CD4-positive, alpha-beta memory T cell (primary cell): ENCODE measurements at places on chromosomes 2 and 18.

- no peak for DNase-seq
Measured at GRCh38 chr2:220446106-220446712, 818.8 kb downstream of the SLC4A3 start.

- no peak for DNase-seq
Measured at GRCh38 chr18:48029296-48029986, 99.0 kb upstream of the SMAD2 start.

DNA sequence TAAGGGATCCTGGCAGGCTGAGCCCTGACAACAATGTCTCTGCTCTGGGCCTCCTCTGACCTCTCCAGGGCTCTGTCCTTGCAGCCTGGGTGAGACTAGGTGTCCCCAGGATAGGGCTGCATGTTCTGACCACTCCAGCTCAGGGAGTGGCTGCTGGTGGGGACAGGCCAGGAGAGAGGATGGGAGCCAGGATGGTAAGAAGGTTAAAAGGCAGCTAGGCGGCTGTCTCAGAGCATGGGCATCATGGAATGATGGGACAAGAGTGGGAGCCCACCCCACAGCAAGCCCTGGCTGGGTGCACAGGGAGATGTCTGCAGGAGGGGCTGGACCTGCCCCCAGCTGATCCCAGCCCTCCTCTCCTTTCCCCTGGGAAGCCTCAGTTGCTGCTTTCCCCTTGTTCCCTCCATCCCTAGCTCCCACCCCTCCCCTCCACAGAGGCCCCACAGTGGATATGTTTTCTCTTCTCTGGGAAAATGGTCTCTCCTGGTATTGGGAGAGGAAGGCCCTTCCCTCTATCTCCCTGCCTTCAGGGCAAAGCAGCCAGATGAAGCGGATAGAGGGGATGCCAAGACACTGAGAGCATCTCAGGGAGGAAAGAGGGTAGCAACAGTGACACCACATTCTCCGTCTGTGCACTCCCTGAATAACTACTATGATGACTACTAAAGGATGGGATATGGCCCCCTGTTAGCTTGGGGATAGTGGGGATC lies 334.3 kb downstream of the DYSF start:
- DNase-seq, result no peak

DNA sequence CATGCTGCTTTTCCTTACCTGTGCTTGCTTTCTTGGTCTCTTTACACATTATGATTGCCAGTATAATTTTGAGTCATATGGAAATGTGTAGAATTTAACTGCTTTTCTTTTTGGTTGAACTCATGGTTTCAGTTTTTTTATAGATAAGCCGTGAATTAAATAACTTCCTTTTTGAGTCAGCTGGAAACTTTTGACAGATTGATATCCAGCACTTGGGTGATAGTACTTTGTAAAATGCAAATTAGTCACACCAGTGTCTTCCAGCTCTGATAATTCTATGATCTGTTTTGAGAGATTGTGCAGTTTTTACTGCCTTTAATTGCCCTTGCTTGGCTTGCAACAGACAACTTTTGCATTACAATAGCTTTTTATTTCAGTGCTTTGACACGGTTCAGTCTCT lies 86.4 kb downstream of the NCOA1 start:
- DNase-seq, result no peak

GRCh38 chr2:55948176-55948923 lies 24.8 kb upstream of the EFEMP1 start:
- no peak for DNase-seq

DNA sequence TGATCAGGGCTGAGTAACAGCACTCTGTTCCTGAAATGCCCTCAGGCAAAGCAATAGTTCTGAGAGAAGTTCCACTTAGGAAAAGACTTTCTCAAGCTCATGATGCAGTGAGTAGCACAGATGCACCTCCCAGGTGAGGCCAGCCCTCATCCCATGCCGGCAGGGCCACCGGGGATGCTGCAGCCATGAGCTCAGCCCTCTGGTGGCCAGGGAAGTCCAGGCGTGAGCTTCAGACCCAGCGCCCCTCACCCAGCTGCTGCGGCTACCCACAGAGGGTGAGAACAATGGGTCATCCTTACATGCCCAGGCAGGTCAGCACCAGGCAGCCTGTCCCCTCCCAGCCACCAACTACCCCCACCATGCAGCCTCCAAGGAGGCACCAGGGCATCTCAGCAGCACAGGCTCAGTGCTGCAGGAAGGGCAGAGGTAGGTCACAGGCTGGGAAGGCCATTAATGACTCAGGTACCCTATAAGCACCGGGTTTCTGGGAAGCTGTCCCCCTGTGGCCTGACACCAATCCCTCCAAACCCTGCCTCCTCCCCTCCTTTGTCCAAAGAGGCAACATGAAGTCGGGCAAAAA lies 50.6 kb downstream of the TTC32 start:
- no peak for DNase-seq

DNA sequence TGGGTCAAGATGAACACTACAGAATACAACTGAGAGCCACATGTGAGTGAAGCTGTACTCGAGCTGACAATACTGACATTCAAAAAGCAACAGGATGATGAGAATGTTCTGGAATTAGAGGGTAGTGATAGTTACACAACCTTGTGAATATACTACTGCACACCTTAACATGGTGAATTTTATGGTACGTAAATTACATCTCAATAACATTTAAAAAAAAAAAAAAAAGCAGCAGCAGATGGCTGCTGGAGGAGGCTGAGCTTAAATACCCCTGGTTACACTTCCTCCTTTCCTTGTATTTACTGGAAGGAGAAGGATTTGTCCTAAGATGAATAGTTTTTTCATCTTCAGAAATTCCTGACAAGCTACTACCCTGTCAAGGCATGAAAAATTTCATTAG lies 45.5 kb upstream of the CYP1B1 start:
- no peak for DNase-seq

DNA sequence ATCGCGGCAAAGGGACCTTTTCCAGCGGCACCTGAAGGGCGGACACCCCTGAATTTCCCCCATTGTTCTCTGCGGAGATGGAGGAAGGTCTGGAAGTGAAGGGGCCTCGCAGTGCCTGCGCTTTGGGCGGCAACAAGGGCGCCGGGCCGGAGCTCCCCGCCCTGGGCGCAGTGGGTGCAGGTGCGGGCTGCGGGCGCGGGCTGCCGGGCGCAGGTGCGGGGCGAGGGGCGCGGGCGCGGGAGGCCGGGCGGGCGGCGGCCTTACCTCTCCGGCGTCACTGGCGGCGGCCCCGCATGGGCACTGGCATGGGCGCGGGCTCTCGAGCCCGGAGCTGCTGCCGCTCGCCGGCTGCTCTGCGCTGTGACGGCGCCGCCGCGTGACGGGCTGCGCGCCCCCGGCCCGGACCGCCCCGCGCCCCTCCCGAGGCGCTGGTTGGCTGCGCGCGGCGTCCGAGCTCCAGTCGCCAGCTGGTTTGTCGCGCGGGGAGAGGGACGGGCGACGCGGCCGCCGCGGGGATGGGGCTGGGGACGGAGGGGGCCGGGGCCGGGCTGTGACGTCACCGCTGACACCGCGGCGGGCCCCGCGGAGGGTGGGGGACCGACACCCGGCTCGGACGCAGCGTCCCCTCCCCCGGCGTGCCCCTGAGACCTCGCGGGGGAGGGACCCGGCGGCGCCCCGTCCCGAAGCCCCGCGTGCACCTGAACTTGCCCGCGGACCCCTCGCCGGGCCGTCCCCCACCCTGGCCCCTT lies at the start of gene KIF1A:
KIF1A (minus strand) TSS at position 362 of the 749 bp plus-strand sequence. CDS start 22,467 bp downstream, outside the sequence.
- DNase-seq, result no peak

- no peak for DNase-seq
Measured at GRCh38 chr18:42649331-42650035, 466.0 kb downstream of the RIT2 start.

GRCh38 chr18:36595046-36595817 lies 233.6 kb downstream of the TPGS2 start:
- no peak for DNase-seq

DNA sequence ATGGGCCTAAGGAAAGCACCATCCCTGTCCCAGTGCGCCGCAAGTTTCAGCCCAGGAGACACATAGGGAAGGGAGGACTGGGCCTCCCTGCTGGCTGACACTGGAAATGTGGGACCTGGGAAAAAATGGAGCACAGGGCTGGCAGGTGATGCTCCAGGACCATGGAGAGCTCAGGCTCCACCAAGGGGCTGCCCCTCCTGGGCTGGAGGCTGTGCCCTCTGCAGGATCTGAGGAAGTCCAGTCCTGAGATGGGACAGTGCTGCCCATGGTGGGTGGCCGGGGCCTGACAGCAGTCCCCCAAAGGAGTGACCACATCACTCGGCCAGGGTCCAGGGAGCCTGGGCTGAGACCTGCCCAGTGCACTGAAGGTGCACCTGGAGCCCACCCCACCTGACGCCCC lies 108.6 kb upstream of the TEKT4 start:
- DNase-seq, result no peak

DNA sequence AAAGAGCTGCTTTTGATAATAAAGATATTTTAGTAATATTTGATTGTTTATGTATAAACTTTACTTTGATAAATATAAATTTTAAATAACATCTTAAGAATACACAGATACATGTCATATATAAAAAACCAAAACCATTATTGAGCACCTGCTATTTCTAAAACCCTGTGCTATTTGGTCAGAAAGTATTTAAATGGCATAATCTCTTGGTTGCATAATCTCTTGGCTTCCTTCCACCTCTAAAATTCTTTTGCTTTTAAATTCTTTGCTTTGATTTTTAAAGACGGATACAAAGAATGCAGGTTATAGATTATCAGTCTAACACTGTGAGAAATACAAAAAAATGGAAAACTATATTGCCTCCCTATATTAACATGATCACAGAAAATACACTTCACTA lies 36.9 kb downstream of the ACMSD start:
- DNase-seq, result no peak

DNA sequence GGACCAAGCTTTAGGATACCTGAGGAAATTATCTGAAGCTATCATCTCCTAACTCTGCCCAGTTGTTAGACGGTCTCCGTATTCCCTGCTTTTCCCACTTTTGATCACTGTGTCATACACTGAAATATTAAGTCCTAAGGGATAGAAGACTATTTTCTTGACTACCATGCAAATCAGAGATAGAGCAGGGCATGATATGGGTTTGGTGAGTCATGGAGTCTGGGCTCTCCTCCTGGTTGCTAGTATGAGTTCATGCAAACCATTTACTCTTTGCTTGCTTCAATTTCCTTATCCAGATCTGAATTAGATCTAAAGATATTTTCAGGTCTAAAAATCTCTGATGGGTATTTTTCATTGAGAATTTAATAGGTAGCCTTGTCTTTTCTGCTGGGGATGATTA lies 55.0 kb downstream of the EHBP1 start:
- DNase-seq, result no peak

GRCh38 chr18:49656073-49656692 lies 94.3 kb downstream of the LIPG start:
- no peak for DNase-seq
